ENCODE measurements at places on chromosomes 16 and 17. TPM values are rescaled to one million over a fixed set of nuclear protein-coding genes. Genes with fewer than 3 reads are reported as not detected.

The GRB7 gene
- total RNA-seq = 0.11 TPM

The CRHR1 gene
- 0.63 TPM for total RNA-seq

The SLC12A4 gene
- total RNA-seq = 7.0 TPM

The CLEC10A gene
- not detected for total RNA-seq

The C1QL1 gene
- total RNA-seq = 1.2 TPM

The SLC6A2 gene
- total RNA-seq = not detected

The PIK3R5 gene
- not detected for total RNA-seq

The TBC1D3B gene
- not detected for total RNA-seq

The TBC1D26 gene
- total RNA-seq = not detected

GRCh38 chr16:8798174-8798527 lies 512 bp downstream of the PMM2 start:
- no peak for DNase-seq

GRCh38 chr16:74623214-74623838 lies 16.4 kb upstream of the GLG1 start:
- peak; percentile 11 for DNase-seq

DNA sequence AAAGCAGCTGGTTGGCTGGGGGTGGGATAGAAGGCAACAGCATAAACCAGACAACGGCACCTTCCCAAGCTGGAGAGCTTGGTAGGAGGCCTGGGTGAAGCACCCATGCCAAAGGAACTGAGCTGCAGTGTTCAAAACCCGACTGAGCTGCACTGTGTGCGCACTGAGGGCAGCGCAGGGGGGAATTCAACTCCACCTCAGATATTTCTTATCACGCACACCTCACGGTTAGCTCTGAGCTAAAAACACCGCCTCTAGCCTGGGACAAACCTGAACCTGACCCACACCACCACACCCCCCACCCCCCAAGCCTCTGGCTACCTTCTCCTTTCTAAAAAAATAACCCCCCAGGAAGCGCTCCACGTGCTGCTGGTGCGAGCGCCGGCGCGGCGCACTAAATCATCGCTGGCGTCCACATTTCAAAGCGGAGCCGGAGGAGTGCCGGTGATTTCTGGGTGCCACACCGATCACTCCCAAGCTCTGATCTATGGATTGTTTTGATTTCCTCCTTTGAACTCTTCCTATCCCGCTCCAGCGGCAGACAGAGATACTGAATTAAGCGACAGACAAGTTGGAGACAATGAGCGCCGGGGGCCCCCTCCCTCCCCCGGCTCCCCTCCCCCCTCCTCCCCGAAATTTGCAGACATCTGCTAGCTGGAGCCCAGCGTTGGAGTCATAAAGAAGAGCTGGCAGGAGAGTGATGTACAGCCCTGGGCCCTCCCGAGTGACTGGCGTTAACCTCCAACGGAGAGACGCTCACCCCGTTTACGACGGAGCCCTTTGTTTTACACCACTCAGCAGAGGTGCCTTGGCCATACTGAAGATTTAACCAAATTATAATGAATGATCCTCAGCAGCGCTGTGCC lies 85.0 kb downstream of the NOG start:
- no peak for DNase-seq

DNA sequence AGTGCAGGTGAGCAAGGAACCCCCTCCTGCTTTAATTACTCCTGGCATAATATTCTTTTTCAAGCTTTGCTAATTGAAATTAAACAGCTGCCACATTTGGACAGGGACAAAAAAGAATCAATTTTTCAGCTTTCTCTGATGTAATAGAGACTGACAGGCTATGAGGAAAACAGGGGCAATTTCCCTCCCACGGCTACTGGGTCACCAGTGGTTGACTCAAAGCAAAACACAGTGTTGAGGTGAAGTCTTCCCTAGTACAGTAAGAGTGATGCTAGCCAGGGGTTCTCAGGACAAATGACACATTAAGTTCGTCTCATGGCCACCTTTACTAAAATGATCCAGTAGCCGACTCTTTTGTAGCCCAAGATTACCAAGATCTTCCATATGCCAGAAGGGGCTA lies 38.6 kb upstream of the PMFBP1 start:
- no peak for DNase-seq

DNA sequence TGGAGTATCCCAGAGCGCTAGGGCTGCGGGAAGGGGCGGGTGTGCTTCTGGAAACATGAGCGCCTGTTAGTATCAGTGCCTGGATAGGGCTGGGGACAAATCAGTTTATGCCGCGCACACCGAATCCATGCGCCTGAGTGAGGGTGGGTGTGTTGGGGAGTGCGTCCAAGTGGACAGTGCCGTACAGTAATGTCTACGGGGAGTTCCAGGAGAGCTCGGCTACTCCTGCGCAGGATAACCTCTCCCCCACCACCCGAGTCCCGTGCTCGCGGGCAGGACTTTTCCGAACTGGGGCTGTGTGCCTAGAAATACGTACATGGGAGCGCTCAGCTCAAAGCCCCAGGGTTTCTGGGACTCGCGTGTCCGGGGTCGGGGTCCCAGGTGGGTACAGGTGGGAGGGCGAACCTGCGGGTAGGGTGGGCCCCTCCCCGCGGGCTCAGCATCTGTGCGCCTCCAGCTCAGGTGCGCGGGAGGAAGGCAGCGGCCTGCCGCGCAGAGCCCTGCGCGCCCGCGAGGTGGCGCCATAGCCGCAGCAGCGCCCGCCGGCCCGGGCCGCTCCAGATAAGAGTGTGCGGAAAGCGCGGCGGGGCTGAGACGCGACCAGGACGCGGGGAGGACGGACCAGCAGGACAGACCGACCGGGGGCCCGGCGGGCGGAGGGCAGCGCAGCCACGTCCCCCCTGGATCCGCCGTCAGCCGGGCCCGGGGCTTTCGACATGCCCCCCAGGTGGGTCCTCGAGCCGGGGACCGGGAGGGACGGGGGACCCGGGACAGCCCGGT lies at the start of gene HIC1:
HIC1 (plus strand) TSS at position 592 of the 780 bp plus-strand sequence. CDS start 1,588 bp downstream, outside the sequence.
- DNase-seq = peak; percentile 87

DNA sequence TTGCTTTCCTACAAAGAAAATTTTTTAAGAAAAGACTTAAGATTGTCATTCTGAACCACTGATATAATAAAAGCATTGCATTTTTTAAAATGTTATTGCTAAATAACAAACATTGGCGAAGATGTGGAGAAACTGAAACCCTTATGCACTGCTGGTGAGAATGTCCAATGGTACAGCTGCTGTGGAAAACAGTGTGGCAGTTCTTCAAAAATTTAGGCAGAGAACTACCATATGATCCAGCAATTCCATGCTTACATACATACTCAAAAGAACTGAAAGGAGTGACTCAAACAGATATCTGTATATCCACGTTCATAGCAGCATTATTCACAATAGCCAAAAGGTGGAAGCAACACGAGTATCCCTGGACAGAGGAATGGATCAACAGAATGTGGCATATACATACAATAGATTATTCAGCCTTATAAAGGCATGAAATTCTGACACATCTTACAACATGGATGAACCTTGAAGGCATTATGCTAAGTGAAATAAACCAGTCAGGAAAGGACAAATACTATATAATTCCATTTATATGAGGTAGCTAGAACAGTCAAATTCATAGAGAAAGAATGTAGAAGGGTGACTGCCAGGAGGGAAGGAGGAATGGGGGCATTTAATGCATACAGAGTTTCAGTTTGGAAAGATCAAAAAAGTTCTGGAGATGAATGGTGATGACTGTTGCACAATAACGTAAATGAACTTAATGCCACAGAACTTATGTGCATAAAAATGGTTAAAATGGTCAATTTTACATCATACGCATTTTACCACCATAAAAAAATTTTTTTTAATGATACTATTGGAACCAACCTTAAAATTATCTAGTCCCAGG lies 92.1 kb downstream of the CACNG1 start:
- DNase-seq = no peak

- DNase-seq = no peak
These were observed 747.1 kb downstream of the KCNJ2 start for GRCh38 chr17:70916469-70916868.

- DNase-seq = no peak
These were observed 298.6 kb upstream of the PSMD7 start for GRCh38 chr16:73997971-73998370.

DNA sequence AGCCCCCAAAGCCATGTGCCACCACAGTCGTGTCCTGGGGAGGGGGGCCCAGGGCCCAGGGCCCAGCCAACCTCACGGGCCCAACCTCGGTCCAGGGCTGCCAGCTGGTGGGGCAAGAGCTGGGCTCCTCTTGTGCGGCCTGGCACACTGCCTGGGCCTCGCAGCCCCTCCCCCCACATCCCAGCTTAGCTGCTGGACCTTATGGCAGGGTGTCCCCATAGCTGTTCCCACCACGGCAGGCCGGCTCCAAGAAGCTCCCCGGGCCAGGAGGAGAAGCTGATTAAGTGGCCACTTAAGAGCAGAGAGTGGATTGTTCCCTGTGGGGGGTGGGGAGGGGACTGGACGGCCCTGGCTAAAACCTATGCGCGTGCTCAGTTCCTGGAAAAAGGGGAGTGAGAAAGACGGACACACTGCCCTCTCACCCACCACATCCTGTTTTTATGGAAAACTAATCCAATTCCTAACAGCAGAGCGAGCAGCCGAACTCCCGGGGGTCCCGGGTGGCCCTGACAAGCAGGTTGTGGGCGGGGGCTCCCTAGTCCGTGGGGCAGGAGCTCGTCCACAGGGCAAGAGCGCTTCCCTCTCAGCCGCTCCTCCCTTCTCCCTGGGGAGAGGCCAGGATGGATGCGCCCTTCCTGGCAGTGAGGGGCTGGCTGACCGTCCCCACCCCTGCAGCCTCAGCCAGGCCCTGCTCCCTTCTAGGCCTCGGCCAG lies 16.8 kb downstream of the PIEZO1 start:
- peak; percentile 35 for DNase-seq

DNA sequence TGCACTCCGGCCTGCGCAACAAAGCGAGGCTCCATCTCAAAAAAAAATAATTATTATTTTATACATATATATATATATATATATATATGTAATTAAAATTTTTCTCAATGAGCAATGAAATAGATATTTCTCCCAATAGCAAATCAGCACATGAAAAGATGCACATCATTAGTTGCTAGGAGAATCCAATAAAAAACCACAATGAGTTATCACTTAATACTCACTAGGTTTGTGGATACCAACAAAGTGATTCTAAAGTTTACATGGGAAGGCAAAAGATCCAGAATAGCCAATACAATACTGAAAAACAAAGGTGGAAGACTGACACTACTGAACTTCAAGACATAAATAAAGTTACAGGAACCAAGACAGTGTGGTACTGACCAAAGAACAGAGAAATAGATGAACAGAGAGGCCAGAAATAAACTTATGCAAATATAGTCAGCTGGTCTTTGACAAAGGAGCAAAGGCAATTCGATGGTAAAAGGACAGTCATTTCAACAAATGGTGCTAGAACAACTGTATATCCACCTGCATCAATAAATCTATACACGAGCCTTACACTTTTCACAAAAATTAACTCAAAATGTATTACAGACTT lies 13.6 kb downstream of the SMG6 start:
- DNase-seq = no peak

GRCh38 chr16:82972331-82972919 lies 345.7 kb downstream of the CDH13 start:
- DNase-seq = no peak

DNA sequence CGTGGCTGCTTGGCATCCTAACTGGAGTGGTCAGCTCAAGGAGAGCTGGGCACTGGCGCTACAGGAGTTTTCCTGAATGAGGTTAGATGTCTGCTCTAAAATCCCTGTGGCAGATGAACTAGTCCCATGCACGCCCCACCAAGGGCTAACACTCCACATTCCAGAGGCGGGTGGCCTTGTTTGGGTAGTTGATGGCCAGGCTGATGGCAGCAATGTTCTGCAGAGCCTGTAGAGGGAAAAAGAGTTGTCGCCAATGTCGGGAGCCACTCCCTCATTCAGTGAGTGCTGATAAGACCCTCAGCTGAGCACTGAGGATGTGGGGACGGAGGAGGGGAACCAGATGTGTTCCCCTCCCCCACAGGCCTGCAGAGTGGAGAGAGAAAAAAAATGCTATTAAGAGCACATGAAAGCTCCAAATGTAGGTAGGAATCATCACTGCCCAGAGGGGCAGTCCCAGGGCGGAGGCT lies 42.5 kb upstream of the ATP2A3 start:
- DNase-seq = no peak

GRCh38 chr16:30985401-30986128 lies 558 bp downstream of the HSD3B7 start:
- DNase-seq = peak; percentile 61

- DNase-seq = peak; percentile 57
These were observed 104.4 kb downstream of the IRX5 start for GRCh38 chr16:55035029-55035428.

DNA sequence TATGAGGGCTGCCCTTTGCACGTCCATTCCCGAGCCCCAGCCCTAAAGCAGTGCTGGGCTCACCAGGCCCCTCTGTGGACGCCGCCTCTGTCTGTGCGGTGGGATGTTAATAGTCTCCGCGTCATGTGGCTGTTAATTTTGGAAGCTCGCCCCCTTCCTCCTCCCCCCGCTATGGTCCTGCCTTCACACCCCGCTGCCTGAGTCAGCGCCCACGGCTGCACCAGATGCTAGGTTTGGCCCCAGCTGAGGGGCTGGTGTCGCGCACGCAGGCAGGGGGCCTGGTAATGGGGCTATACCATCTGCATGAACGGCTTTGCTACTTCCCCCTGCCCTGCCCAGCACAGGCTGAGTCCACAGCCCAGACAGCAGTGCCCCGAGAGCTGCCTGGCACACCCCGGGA lies 4.1 kb upstream of the SSTR5 start:
- DNase-seq = no peak

- no peak for DNase-seq
These were observed 36.4 kb upstream of the CD300E start for GRCh38 chr17:74659889-74660288.

DNA sequence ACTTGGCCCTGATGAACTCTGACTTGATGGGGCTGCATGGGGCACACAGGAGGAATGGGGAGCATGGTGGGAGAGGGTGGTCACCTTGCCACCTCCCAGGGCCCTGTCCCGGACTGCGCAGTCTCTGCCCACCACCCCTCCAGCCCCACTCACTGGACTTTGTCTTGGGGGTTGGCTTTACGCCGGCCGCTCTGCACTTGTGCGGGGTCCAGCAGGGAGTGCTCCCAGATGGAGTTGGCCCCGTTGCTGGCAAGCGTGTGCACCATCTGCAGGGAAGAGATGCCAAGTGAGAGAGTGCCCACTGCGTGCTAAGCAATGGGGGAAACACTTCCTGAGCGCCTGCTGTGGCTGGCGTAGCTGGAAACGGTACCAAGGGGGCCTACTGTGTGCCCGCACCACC lies 6.7 kb downstream of the GIT1 start:
- no peak for DNase-seq

DNA sequence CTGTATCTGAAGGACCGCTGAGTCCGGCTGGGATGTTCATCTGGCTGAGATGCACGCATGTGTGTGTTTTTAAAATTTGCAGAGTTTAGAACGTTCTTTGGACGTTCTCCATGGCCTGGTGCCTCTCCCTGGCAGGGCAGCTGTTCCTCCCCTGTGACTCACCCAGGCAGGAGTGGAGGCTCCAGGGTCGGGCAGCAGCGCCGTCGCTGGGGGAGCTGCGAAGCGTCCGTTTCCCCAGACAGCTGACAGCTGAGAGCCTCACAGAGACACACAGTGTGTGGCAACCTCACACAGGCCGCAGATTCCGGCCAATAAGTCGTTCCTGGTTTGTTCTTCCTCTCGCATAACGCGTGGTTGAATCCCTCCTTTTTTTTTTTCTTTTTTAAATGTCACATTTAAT lies 80.6 kb downstream of the OR1D5 start:
- DNase-seq = peak; percentile 89

Data from Daoy (cell line).